Panc1 (cell line): ENCODE measurements at places on chromosomes 1 and 21. TPM values are rescaled to one million over a fixed set of nuclear protein-coding genes. Genes with fewer than 3 reads are reported as not detected.

SLC6A17 gene
- 5.7 TPM for total RNA-seq

- no peak overlapping the region for H3K4me3 ChIP-seq
- no peaks in the 10 kb centered on the region for H3K27me3 ChIP-seq
- H3K4me1 ChIP-seq, result no peaks in the 10 kb centered on the region
- no peak for DNase-seq
- H3K27ac ChIP-seq, result no peak overlapping the region
- H3K36me3 ChIP-seq, result peaks cover 26% of the 10 kb centered on the region
These were observed 26.5 kb downstream of the CNIH4 start for GRCh38 chr1:224383218-224383617.

KLHDC7A gene
- total RNA-seq, result 0.31 TPM

DNA sequence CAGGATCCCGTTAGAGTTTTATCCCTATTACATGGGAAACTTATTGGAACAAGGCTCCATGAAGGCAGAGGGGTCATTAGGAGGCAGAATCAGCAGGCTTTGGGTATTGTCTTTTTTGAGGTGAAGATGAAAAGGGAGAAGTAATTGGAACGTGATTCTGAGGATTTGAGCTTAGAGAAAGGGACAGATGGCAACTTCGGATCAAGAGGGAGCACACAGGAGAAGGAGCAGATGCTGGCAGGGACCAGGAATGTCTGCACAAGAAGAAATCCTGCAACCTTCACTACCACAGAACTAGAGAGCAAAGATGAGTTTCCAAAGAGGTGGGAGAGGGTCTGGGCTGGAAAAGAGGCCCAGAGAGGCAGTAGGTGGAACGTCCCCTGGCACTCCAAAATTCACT is 202.8 kb downstream of the RRAGC start:
- DNase-seq, result no peak
- H3K27ac ChIP-seq, result no peak overlapping the region

FBLIM1 gene
- 4.3 TPM for total RNA-seq

TMPRSS2 gene
- 111 TPM for total RNA-seq

DNA sequence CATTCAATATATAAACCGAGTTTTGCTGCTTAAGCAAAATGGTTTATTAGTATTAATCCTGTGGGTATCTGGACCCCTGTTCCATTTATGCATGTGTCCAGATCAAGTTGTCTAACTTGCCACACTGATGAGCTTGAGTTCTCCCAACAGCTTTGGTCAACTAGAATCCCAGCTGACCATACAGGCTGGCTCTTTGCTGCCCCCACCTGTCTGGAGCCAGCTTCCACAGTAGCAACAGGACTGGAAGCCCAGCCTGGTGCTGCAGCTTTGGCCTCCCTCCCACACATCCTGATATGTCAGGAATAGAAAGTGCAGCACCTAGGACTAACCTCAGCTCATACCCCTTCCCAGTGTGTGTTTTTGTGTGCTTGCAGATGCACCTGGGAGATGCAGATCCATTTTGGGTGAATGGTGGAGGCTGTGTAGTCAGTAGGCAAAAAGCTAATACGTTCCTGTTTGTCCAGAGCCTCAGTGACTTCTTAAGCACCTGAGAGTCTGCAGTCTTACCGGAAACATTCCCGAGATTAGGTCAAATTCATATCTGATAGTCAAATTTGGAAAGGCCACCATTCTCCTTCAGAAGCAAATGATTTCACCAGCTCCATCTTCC is 40.9 kb upstream of the BEND5 start:
- no peaks in the 10 kb centered on the region for H3K27me3 ChIP-seq
- H3K36me3 ChIP-seq, result no peaks in the 10 kb centered on the region
- H3K27ac ChIP-seq, result no peak overlapping the region
- no peak overlapping the region for H3K4me3 ChIP-seq
- no peaks in the 10 kb centered on the region for H3K4me1 ChIP-seq

DNA sequence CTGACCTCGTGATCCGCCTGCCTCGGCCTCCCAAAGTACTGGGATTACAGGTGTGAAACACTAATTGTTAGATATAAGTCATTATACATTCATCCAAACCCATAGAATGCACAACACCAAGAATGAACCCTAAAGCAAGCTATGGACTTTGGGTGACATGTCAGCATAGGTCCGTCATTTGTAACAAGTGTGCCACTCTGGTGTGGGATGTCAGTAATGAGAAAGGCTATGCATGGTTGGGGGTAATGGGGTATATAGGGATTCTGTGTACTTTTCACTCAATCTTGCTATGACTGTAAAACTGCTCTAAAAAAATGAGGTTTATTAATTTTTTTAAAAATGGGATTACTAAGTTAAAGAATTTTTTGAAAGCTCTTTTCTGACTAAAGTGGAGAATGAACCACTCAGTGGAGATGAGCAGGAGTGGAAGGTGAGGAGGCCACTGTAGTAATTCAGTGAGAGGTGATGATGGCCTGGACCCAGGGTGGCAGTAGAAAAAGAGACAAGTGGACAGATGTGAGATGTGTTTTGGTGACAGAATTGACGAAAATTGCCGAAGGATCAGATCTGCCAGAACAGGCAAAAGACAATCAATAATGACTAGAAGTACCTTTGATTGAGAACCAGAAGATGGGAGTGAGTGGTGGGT is 21.3 kb upstream of the S1PR1 start:
- H3K27me3 ChIP-seq, result no peaks in the 10 kb centered on the region
- H3K4me3 ChIP-seq, result no peak overlapping the region
- H3K27ac ChIP-seq, result no peak overlapping the region
- H3K36me3 ChIP-seq, result no peaks in the 10 kb centered on the region
- no peaks in the 10 kb centered on the region for H3K4me1 ChIP-seq

DNA sequence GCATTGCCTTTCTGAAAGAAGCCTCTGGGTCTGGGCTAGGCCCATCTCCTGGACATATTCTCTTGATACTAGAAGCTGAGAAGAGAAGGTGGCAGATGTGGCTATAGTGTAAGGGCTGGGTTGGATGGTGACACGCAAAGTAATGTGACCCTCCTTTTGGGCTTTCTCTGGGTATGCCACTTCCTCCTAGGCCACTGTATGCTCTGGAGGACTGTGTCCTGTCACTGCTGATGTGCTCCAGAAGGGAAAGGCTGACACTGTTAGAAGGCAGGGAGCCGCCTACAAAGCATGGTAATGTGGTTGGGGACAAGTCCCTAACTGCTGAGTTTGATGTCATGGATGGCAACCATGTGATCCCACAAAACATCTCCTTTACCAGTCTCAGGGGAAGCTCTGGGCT is 112.1 kb downstream of the BCAR3 start:
- no peak overlapping the region for H3K4me3 ChIP-seq
- H3K36me3 ChIP-seq, result peaks cover 2% of the 10 kb centered on the region
- no peaks in the 10 kb centered on the region for H3K27me3 ChIP-seq
- H3K27ac ChIP-seq, result no peak overlapping the region
- no peaks in the 10 kb centered on the region; the same call in 1 of the 2 replicates for H3K4me1 ChIP-seq

DNA sequence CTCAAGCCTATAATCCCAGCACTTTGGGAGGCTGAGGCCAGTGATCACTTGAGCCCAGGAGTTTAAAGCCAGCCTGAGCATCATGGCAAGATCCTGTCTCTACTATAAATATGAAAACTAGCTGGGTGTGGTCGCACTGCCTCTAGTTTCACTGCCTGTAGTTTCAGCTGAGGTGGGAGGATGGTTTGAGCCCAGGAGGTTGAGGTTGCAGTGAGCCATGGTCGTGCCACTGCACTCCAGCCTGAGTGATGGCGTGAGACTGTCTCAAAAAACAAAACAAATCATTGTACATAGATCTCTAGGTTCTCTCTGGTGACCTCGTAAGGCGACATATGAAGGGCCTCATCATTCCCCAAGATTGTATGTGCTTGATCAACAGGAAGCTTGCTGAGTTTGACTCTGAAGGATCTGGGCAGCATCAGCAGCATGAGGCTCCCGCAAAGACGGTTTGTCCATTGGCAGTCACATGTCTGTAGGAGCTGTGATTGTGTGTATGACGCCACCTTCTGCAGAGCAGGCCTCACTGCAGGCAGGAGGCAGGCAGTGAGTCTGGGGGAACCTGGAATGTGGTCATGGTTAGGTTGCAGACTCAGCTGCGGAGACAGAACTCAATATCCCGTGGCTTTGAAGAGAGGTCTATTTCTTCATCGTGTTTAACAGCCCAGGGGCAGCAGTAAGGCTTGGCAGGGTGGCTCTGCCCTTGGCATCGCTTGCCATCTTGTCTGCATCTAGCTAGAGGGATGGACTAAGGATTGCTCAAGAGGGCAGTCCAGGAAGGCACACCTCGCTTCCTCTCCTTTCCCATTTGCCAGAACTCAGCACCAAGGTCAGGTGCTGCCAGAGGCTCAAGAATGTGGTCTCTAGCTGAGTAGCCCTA is 14.0 kb downstream of the ATP5PO start:
- no peak overlapping the region for H3K27ac ChIP-seq
- H3K36me3 ChIP-seq, result peaks cover 4% of the 10 kb centered on the region
- DNase-seq, result no peak
- no peaks in the 10 kb centered on the region for H3K27me3 ChIP-seq

PRAMEF11 gene
- total RNA-seq, result not detected

DNA sequence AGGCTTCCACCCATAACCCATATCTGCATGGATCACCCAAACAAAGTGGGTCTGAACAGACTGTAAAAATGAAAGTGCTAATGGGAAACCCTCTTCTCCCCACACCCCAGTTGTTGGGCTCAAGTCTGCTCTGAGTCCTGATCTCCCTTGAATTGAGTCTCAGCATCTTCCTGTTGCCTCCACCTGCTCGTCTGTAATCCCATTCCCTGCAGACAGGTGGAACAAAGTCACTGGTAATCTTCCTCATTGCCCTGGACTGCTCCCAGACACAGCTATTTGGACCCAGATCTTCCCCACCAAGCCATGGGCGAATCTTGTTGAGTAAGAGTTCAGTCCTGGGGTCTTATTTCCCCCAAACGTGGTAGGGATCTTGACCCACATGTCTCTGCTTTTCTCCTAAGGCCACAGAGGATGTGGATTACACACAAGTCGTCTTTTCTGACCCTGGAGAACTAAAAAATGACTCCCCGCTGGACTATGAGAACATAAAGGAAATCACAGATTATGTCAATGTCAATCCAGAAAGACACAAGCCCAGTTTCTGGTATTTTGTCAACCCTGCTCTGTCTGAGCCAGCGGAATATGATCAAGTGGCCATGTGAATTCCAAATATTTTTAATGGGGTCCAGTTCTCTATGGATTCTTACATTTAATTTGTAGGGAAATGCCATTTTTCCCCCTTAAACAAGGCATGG is 15.7 kb downstream of the AVPR1B start:
- no peak overlapping the region for H3K27ac ChIP-seq
- H3K36me3 ChIP-seq, result no peaks in the 10 kb centered on the region
- no peaks in the 10 kb centered on the region; the same call in 1 of the 2 replicates for H3K27me3 ChIP-seq
- no peak overlapping the region for H3K4me3 ChIP-seq
- DNase-seq, result no peak
- no peaks in the 10 kb centered on the region for H3K4me1 ChIP-seq

DNA sequence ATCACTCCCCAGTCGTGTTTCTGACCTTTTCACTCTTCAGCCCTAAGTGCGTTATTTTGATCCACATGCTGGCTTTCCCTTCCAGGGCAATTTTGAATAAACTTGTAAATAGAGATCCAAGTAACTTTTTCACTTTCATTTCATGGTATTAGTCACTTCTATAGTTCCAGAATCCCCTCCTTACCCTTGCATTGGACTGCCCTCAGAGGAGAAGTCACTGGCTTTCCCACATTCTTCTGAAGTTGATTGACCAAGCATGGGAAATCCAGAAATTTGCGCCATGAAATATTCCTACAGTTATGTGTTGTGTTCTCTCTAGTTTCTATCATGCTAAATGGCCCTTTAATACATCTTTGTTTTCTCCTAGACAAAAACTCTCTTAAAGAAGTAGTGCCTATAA is 177.3 kb upstream of the GORAB start:
- H3K36me3 ChIP-seq, result no peaks in the 10 kb centered on the region
- no peak overlapping the region for H3K27ac ChIP-seq
- no peaks in the 10 kb centered on the region for H3K4me1 ChIP-seq
- no peaks in the 10 kb centered on the region for H3K27me3 ChIP-seq
- DNase-seq, result no peak
- H3K4me3 ChIP-seq, result no peak overlapping the region

- H3K4me3 ChIP-seq, result no peak overlapping the region
- H3K27ac ChIP-seq, result no peak overlapping the region
- no peaks in the 10 kb centered on the region for H3K27me3 ChIP-seq
- no peaks in the 10 kb centered on the region for H3K36me3 ChIP-seq
These were observed 10.6 kb upstream of the SYT14 start for GRCh38 chr1:209927466-209927865.

DNA sequence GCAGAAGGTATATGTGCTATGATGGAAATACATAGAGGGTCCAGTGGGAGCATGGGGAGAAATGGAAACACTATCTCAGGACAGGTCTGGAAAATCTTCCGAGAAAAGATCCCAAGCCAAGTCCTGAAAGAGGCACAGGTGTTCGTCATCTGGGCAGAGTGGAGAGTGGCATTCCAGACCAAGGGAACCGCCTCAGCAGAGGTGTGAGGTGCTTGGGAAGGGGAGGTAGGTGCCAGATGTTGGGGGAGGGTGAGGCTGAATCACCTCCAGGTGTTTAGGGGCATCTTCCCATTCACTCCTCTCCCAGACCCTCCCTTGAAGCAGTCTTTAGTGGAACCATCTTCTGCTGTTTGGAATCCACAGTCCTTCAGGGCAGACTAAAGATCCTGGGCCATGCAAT is 23.5 kb upstream of the LRRN2 start:
- DNase-seq, result no peak
- H3K4me3 ChIP-seq, result no peak overlapping the region
- H3K27ac ChIP-seq, result no peak overlapping the region
- peaks cover 3% of the 10 kb centered on the region; the same call in 1 of the 2 replicates for H3K27me3 ChIP-seq
- H3K4me1 ChIP-seq, result no peaks in the 10 kb centered on the region; the same call in 1 of the 2 replicates

DNA sequence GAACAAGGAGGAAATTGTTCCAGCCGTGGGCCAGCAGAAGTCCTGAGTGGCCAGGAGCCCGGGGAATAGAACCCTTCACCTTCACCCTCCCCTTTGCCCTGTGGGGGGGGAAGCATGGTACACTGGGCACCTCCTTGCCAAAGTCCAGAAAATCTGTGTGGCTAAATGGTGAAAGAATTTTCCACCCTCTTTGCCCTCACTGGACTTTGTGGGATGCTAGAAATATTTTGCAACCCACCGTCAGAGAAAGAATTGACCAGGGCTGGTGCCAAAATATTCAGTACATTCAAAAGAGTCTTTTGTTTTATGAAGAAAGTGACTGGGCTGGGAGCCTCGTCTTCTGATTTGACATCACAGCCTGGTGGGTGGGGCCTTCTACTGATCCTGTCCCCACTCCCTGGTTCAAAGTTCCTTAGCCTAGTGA is 14.6 kb downstream of the NFASC start:
- H3K36me3 ChIP-seq, result no peaks in the 10 kb centered on the region
- H3K27ac ChIP-seq, result no peak overlapping the region
- no peaks in the 10 kb centered on the region for H3K27me3 ChIP-seq
- H3K4me3 ChIP-seq, result no peak overlapping the region

CLCA4 gene
- 0.08 TPM for total RNA-seq

GRCh38 chr1:36384542-36385409 is 948 bp downstream of the STK40 start:
- no peak for DNase-seq
- no peaks in the 10 kb centered on the region for H3K27me3 ChIP-seq
- H3K36me3 ChIP-seq, result no peaks in the 10 kb centered on the region; the same call in 1 of the 2 replicates
- peak overlapping the region; percentile 84 for H3K27ac ChIP-seq
- peak overlapping the region; percentile 90 for H3K4me3 ChIP-seq

DNA sequence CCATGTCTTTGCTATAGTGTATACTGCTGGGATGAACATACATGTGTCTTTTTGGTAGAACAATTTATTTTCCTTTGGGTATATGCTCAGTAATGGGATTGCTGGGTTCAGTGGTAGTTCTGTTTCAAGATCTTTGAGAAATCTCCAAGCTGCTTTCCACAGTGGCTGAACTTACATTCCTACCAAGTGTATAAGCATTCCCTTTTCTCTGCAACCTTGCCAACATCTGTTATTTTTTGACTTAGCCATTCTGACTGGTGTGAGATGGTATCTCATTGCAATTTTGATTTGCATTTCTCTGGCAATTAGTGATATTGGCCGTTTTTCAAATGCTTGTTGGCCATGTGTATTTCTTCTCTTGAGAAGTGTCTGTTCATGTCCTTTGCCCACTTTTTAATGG is 37.5 kb upstream of the ANGPTL1 start:
- H3K4me3 ChIP-seq, result no peak overlapping the region
- H3K27ac ChIP-seq, result no peak overlapping the region
- no peak for DNase-seq

IGSF9 gene
- 0.51 TPM for total RNA-seq
